ENCODE measurements at places on chromosomes 5 and 9.
A peak's percentile ranks its signal among the peaks of the same experiment; 100 is the strongest.

- no peak for DNase-seq
These were observed 184.5 kb downstream of the PDZD2 start for GRCh38 chr5:31823472-31823871.

GRCh38 chr9:7439355-7439995 lies 360.1 kb downstream of the DMAC1 start:
- DNase-seq = no peak

DNA sequence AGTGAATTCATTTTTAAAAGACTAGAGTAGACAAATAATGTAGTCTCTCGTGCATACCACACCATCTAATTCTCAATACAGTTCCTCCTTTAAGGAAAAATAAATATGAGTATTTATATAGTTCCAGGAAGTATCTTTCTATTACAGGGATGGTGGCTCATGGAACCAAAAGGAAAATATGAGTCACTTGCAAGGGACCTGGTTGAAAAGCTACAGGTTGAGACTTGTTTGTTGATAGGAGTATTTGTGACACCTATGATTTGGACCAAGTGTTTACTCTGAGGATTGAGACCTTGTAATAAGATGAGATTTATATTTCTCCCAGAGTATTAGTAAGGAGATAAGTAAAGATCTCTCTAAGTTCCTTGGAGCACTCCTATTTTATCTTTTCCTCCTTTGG lies 67.4 kb downstream of the CDO1 start:
- DNase-seq = no peak

GRCh38 chr5:151214614-151215545 lies 9.0 kb downstream of the CCDC69 start:
- no peak for DNase-seq

- DNase-seq = no peak
These were observed 29.3 kb downstream of the FUBP3 start for GRCh38 chr9:130608554-130609134.

- peak; percentile 95 for DNase-seq
These were observed at the start of gene RNF14 for GRCh38 chr5:141968914-141969608. RNF14 (plus strand) TSS chr5:141969105; CDS start chr5:141973589, 4,484 bp downstream.

DNA sequence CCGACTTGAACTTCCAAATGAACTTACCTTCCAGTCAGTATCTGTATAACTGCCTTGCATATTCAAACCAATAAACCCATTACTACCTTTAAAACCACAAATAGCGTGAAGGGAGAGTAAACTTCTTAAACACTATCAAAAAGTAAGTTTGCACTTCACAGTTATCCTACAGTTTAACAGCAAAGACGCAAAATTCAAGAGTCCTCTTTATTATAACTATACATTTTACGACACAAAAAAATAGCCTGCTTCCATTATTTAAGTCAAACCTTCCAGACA lies 1.8 kb downstream of the PTBP3 start:
- DNase-seq = no peak

DNA sequence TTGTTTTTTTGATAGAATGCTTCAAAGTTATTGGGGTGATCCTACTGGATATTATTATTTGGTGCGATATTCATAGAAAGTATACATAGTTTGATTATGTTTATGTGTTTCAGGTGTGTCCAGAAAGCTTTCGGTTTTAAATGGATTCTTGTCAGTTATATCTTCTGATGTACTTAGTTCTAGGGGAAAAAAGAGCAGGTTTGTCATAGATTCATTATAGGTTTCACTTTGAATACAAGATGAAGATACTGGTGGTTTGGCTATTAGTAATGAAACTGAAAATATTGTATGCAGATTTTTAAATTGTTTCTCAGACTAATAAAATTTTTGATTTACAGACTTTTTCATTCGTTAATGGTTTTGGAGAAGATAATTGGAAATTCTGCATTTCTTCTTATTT lies 98.9 kb downstream of the MAN2A1 start:
- DNase-seq = no peak

- DNase-seq = no peak
These were observed 451 bp downstream of the LPAR1 start for GRCh38 chr9:111037708-111038330.

DNA sequence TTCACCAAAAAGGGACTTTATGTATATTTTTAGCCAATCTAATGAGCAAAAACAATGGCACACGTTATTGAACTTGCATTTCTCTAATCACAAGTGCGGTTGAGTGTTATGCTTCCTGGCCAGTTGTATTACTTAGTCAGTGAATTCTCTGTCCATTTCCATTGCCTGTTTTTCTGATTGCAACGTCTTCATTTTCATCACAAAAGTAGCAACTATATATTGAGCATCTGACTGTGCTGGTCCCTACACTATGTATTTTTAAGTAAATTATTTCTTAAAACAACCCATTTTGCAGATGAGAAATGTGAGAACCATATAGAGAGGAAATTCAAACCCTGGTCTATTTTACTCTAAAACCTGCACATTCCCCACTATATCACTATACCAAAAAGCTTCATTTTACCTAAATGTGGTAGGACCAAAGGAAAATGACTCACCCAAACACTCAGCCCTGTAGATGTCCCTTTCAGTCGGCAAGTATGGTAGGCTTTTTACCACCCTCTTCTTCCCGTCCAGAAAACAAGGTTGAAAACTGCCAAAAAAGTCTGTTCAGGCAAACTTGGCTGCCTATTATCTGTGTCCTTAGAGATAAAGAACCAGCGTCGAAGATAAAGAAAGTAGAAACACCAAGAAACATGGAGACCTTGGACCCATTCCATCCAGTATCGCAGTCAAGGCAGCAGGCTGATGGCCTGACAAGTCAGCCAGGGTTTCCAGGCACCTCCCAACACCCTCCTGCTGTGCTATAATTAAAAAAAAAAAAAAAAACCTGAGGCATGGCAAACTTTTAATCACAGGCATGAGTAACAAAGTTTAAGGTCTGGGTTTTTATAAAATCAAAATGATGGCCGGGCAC lies 18.8 kb upstream of the FAM13B start:
- no peak for DNase-seq

DNA sequence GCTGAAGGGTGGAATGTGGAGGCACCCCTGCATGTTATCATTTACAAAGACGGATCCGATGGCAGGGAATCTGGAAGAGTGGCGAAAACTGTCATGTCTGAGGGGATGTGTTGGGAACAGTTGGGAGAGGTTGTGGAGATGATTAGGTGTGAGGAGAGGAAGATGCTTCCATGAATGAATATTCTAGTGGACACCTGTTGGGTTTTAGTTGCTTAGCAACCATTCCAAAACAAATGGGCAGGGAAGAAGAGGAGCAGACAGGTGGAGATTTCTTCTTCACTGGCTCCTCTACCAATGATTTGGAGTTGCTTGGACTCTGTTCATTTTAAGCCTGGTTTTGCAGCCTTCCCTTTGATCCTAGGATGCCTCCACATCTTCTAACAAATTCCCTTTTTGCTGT lies 465.3 kb upstream of the CLINT1 start:
- no peak for DNase-seq

DNA sequence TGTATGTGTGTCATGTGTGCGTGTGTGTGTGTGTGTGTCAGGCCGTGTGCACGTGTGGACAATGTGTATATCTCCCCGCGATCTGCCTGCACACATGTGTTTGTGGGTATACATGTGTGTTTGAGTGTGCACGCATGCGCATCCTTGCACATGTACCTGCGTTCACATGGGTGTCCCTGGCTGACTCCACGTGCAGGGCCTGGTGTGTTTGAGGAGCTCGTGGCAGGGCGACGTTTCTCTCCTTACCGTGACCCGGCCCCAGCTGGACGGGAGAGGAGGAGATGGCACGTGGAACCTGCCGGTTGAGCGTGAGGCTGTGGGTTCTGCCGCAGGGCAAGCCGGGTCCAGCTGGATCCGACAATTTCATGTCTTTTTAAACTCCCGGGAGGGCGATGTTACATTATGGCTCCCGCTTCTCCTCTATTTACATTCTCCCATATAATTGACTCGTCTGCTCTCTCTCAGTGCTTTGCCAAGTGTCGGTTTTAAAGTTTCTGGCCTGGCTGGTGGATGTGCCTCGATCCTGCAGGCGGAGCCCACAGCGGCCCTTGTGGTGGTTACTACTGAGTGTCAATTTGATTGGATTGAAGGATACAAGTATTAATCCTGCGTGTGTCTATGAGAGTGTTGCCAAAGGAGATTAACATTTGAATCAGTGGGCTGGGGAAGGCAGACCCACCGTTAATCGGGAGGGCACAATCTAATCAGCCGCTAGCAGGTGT lies 5.9 kb downstream of the COL5A1 start:
- DNase-seq = no peak

DNA sequence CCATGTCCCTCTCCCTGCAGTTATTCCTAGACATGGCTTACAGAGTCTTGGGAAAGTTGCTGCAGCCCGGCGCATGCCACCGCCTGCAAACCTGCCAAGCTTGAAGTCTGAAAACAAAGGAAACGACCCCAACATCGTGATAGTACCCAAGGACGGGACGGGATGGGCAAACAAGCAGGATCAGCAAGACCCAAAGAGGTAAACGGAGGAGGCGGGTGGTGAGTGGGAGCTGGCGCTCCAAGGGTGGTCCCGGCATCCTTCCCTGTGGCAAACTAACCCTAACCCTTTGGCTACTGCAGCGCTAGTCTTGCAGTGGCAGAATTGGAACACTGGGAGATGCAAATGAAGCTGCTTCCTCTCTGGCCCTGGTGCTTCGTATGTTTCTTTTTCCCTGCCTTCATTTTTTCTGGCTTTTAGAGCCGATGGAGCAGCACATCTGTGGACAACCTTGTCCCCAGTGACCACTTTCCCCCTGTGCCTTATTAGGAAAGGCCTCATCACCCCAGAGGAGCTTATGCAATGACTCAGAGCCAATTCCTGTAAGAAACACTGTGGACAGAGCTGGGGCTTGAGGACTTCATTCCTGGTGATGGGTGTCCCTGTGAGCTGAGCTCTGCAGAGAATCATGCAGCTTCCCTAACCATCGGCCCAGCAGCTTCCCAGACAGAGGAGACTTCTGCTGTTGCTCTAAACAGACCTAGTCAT lies 38.9 kb downstream of the PRRC2B start:
- DNase-seq = no peak

DNA sequence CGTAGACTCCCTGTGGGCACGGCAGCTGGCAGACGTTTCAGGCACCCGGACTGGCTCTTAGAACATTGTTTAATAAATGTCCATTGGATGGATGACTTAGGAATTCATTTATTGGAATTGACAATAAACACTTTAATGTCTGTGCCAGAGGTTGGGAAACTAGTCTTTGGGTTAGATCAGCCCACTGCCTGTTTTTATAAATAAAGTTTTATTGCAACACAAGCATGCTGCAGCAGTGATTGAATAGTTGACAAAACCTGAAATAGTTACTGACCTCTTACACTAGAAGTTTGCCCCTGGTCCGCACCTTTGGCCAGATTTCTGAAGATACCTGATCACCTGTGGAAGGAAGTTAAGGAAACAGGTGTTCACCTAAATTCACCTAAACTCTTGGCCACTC lies 51.6 kb downstream of the DMRT1 start:
- DNase-seq = no peak

GRCh38 chr5:117486261-117486660 lies 911.6 kb upstream of the SEMA6A start:
- no peak for DNase-seq

DNA sequence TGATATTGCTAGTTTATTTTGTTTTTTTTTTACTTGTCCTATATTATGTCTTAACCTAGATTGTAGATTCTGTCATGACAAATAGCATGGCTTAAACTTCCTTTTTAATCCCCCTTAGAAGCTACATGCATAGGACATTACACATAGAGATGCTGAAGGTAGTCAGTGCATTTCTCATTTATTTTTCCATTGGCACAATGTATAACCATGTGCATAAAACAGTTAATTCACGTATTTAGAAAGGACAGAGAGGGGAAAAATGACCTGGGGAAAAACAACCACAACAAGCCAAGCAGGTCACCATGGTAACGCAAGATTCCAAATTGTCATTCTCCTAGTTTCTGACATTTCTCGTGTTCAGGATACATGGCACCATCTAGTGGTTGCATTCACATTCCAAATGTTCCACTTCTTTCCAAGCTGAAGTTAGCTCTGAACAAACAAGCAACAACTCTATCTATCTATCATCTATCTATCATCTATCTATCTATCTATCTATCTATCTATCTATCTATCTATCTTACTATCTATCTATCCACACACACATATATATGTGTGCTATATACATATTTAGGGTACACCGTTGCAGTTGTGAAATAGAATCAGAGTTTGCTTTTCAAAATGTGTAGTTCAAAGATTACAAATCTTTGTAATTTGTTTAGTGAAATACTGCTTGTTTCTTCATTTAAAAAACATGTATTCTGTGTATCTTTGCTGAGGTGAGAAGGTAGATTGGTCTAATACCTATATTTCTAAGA lies 487.2 kb upstream of the ST8SIA4 start:
- DNase-seq = no peak

- no peak for DNase-seq
These were observed 41.6 kb downstream of the CSF1R start for GRCh38 chr5:150044712-150045111.

GRCh38 chr5:173793648-173794548 lies 94.3 kb upstream of the CPEB4 start:
- peak; percentile 41 for DNase-seq

DNA sequence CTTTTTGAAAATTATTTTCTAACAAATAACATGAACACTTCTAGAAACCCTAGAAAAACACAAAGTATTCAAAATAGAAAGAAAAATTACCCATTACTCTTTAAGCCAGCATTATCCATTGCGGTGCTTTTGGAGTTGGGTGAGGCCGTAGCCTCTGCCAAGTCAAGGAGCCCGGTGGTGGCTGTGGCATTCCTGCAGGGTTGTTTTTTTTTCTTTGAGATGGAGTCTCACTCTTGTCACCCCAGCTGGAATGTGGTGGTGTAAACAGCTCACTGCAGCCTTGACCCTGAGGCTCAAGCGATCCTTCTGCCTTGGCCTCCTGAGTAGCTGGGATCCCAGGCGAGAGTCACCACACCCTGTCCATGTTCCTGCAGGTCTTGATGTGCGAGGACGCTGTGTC lies 8.2 kb upstream of the AHRR start:
- no peak for DNase-seq

- DNase-seq = no peak
These were observed 67.2 kb upstream of the TRIO start for GRCh38 chr5:14075937-14076336.

- DNase-seq = no peak
These were observed 15.8 kb upstream of the LCP2 start for GRCh38 chr5:170313344-170313743.

- no peak for DNase-seq
These were observed 45.9 kb upstream of the JAK2 start for GRCh38 chr9:4939118-4939561.

GRCh38 chr5:170076211-170076610 lies 29.5 kb upstream of the FOXI1 start:
- DNase-seq = no peak

All from coronary artery (tissue), 2 donors.